ENCODE measurements at places on chromosomes 5 and 9.

GRCh38 chr5:110625376-110625999, 101.0 kb downstream of the TMEM232 start:
- DNase-seq: peak; percentile 36

- DNase-seq: no peak
Measured at GRCh38 chr5:1073239-1074102, 38.4 kb downstream of the SLC12A7 start.

- no peak for DNase-seq
Measured at GRCh38 chr9:27880156-27880555, 306.9 kb upstream of the C9orf72 start.

- no peak for DNase-seq
Measured at GRCh38 chr5:56480078-56480704, 247.1 kb upstream of the ANKRD55 start.

- DNase-seq: no peak
Measured at GRCh38 chr5:80368661-80369480, 39.0 kb upstream of the ZFYVE16 start.

- no peak for DNase-seq
Measured at GRCh38 chr5:54388811-54389210, 66.7 kb upstream of the HSPB3 start.

DNA sequence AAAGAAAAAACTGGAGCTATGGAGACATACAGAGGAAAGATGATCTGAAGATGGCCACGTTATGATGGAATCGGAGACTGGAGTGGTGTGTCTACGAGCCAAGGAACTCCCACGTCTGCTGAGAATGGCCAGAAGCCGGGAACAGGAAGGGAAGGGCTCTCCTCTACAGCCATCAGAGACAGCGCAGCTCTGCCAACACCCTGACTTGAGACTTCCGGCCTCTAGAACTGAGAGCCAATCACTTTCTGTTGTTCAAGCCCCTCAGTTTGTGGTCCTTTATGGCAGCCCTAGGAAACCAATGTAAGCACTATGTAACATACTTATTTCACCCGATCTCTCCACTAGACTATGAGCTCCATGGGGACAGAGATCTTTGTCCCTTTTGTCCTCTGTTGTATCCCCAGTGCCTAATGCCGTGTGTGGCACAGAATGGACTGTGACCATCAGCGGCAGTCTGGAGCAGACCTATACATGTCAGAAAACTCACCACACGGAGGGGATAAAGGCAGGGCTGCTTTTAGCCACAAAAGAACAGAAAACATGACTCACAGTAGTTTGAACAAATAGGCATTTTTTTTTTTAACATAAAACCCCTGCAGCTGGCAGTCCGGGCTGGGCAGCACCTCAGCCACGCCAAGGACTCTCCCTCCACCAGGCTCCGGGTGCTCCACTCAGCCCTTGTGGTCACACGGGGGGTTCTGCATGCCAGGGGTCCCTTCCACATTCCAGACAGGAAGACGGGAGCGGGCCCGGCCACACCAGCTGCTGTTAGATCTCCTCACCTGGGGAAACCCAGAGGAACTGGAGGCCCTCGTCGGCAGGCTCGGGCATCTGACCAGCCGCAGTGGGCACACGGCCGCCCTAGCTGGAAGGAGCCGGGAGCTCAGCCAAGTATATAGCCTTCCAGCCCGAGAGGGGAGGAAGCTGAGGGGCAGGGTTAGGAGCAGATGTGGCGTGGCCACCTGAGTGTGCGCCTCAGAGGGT, 16.1 kb upstream of the MXD3 start:
- DNase-seq: no peak

DNA sequence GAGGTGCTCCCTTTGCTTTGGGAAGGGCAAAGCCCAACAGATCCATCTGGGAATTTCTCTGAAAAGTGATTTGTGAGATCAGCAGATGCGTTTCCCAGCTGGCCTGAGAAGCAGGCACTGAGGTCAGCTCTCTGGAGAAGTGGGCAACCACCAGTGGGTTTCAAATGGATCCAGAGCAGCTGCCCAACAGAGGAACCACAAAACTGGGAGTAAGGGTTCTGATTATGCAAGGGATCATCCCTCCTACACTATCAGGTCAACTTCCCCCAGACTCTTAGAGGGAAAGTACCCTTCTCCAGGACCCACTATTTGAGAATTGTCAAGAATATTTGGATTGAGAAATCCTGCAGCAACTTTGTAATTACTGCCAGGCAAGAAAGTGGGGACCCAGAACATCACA, 21.7 kb downstream of the CCL28 start:
- no peak for DNase-seq
